ENCODE measurements at places on chromosomes 11 and 22.
A peak's percentile ranks its signal among the peaks of the same experiment; 100 is the strongest.

GRCh38 chr11:103889679-103890078, 146.8 kb upstream of the DDI1 start:
- DNase-seq = no peak

DNA sequence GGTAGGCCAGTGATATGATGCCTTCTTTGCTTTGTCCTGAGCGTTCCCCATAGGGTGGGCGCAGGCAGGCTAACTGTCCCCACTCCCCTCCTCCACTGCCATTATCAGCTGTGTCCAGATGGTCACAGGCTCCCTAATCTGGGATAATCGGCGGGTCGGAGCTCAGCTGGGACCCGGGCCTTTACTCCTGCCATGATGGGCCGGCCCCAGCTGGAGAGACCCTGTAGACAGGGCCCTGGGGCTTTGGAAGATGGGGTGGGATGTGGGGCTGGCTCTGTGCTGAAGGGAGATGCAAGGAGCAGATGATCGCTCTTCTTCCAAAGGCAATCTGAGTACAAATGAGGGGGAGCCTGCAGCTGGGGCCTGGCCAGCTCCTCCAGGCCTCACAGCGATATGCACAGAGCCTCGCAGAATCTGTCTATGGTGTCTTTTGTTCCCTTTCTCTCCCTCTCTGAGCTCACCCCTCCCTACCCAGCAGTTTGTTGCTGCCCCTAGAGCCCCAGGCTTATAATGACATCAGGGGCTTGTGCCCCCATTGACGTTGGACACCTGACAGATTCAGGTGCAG, 11.9 kb downstream of the KLHL35 start:
- DNase-seq = no peak

DNA sequence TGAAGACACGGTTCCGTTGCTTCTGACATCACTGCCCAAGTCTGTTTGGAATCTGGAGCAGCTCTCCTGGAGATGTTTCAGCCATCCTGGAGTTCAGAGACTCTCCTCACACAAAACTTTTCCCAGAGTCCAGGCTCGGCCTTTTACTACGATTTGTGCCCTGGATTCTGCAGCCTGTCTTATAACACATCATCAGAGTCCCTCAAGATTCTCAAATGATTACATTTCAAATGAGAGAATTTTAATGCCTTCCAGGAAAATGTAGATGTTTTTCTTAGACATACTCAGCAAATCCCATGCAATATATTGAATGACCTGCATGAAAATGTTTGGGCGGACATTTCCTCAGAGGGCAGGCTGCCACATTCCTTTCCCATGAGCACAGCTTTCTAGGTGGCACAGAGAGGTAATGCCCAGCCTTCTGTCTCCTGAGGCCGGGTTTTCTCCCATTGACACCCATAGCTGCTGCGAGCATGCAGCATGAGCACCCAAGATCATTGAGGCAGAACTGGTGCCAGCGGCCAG, 129.1 kb downstream of the SNX19 start:
- no peak for DNase-seq

GRCh38 chr11:7964873-7965272, 374 bp downstream of the NLRP10 start:
- no peak for DNase-seq

GRCh38 chr11:117510646-117511045, 183.0 kb downstream of the CEP164 start:
- DNase-seq = no peak

GRCh38 chr11:103898577-103899336, 137.7 kb upstream of the DDI1 start:
- DNase-seq = no peak

DNA sequence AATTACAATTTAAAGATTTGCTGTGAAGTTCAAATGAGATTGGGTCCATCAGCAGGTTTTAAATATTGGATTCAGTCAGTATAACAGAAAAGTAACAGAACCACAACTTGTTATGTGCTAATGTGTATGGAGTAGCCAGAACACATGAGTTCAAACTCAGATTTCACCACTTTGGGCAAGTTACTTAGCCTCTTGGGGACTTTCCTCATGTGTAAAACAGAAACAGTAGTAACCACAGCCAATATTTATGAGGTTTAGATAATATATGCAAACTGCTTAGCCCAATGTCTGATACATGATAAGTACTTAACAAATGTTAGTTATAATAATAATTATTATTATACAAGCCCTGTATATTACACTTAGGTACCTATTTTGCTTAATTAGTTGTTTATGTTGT, 21.8 kb upstream of the SLC5A12 start:
- no peak for DNase-seq

- DNase-seq = no peak
These were observed 29.3 kb downstream of the RPL3 start for GRCh38 chr22:39289975-39290720.

GRCh38 chr11:44860346-44860745, 90.3 kb downstream of the TP53I11 start:
- no peak for DNase-seq

GRCh38 chr11:59501931-59502330, 1.4 kb upstream of the OR4D11 start:
- DNase-seq = no peak

GRCh38 chr22:28600546-28601143, 79.0 kb downstream of the TTC28 start:
- peak; percentile 19 for DNase-seq

GRCh38 chr11:44943118-44943517, 7.6 kb downstream of the TP53I11 start:
- DNase-seq = no peak

DNA sequence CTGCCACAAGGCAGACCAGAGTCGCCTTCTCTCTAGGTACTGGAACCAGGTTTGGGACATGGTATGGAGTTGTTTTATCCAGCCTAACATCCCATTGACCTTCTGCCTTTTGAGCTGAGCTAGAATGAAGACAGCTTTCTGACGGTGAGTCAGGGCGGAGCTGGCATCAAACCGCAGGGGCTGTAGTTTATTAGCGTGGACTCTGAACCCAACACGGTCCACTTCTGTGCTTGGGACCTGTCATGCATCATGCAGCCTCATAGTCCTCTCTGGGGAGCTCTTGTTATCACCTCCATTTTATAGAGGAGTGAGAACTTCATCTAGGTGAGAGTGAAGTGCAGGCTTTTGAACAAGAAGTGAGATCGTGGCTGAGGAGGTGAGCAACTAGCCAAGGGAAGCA, 8.3 kb downstream of the GAL3ST1 start:
- DNase-seq = no peak

DNA sequence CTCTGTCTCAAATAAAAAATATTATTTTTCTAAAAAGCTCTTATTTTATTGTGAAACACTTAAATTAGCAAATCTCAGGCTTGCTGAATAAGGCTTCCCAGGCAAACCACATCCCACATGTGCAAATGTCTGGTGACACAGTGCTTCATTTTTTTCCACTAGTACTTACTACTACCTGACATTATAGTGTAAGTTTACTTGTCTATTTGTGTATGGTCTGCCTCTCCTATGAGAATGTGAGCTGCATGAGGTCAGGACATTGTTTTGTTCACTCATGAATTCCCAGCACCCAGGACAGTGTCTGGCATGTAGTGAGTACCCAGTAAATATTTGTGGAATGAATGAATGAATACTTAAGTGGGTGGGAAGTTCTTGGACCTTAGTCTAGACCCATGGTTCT, 103.1 kb downstream of the PTPRJ start:
- DNase-seq = no peak

DNA sequence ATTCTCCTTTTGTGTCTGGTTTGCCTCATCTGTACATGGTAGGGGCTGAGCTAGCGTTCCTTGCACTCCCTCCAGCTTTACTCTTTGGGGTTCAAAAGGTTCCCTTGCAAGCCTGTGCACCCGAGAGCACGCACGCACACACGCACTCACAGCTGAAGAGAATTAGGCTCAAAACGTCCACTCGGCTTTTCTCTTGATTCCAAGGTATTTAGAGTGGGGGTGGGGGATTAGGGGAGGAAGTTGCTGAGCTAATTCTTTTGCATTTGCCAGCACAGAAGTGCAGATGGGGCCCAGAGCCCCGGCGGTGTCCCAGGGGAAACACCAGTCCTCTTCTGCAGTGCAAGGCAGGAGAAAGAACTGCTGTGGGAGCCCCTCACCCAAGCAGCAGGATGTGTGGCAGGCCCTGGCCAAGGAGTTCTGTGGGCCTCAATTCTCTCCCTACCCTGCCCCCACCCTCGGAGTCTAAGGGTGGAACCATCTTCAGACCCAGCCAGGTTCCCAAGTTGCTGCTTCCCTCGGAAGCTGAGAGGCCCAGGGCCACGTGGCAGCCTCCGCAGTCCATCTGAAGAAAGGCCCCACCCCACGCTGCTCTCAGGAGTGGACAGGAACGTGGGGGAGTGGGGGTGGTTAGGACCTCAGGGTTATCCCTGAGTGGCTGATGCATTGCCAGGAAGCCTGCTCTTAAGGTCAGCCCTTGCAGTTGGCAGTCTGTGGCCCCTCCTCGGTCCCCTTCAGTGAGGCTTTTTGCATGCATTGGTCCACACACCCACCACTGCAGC, 3.8 kb upstream of the KCNQ1OT1 start:
- DNase-seq = no peak

Data from non-pigmented ciliary epithelial cell (primary cell).